ENCODE measurements at places on chromosomes 11 and 22. TPM values are rescaled to one million over a fixed set of nuclear protein-coding genes. Genes with fewer than 3 reads are reported as not detected.

The PAMR1 gene
- 159 TPM for total RNA-seq

GRCh38 chr11:12420040-12420439 is 42.7 kb downstream of the PARVA start:
- DNase-seq = peak; percentile 13

The ANKK1 gene
- total RNA-seq = under 0.01 TPM

- DNase-seq = peak; percentile 83
These were observed 44.8 kb downstream of the ADAMTS8 start for GRCh38 chr11:130383344-130384211.

The CNTN5 gene
- not detected for total RNA-seq
